ENCODE measurements at places on chromosomes 1 and 21. TPM values are rescaled to one million over a fixed set of nuclear protein-coding genes. Genes with fewer than 3 reads are reported as not detected.

DNA sequence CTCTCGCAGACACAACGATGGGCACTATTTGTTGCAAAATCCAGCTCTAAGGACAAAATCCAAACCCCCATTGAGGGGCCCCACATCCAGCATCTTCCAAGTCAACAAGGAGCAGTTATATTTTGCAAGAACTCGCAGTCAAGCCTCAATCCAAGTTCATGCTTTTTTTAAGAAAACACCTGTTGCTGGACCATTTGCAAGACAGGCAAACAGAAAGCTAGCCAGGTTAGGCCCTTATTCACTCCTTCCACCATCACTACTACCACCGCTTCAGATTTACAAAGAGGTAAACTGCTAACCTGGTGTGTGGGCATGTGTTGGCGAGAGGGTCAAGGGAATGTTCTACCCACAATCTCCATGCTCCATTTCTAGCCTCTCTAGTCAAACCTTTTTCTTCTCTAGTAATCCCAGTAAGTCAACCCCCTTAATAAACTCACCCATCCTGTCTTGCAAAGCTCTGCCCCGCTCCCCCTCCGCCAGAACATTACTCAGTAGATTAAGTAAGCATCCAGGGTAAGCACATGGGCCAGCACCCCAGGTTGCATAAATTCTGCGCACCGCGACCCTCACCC, 703 bp downstream of the ERI3 start:
- DNase-seq = no peak

Gene ST3GAL3
- 34.7 TPM for total RNA-seq

Gene TFF1
- not detected for total RNA-seq

DNA sequence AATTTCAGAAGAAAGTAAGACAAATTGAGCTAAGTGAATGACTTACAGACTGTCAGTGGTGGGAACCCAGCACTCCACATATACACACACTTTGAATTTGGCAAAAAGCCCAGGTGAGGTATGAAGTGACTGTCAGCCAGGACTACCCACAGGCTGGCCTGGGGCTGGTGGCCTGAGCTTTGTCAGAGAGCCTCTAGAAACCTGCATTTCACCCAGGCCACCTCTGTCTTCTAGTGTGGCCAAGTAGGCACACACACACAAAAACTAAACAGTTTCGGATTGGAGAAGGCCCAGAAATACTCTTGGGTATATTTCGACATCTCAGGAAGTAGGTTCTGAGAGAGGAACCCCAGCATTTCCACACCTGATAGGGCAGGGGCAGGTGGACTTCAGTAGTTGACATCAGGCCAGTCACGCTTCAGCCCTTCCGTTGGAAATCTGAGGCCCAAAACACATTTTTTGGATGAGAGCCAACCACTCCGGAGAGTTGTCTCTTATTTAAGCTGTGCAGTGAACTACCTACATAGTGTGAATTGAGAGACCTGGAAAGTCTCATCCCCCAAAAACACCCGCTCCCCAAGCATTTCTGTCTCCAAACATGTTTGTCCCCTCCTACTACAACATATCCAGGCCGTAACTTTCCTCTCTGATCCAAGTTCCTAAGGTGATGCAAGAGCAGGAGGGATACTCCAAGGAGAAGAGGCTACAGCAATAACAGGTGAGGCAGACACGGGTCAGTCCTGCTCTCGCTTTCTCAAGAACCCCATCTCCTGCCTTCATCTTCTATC, 167.2 kb upstream of the PROX1 start:
- DNase-seq = no peak

GRCh38 chr21:29164323-29164942, 34.0 kb downstream of the MAP3K7CL start:
- DNase-seq = no peak

- peak; percentile 85 for DNase-seq
Measured at GRCh38 chr1:31593770-31594632, 17.7 kb downstream of the TINAGL1 start.

DNA sequence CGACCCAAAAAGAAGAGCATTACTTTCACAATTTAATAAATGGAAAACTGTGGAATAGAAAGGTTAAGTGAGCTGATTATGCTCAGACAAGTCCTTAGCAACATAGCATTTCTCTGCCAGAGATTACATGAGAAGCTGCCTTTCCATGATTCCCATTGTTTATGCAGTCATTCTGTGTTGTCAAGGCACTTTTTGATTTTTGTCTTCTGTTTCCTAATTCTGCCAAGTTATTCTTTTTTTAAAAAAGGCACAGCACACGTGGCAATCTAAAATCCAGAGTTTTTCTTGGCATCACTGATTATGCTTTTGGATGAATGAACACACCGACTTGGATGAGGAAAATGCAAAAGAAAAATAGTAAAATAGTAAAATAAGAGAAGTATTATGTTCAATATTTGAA, 185.0 kb downstream of the RGS7 start:
- no peak for DNase-seq

DNA sequence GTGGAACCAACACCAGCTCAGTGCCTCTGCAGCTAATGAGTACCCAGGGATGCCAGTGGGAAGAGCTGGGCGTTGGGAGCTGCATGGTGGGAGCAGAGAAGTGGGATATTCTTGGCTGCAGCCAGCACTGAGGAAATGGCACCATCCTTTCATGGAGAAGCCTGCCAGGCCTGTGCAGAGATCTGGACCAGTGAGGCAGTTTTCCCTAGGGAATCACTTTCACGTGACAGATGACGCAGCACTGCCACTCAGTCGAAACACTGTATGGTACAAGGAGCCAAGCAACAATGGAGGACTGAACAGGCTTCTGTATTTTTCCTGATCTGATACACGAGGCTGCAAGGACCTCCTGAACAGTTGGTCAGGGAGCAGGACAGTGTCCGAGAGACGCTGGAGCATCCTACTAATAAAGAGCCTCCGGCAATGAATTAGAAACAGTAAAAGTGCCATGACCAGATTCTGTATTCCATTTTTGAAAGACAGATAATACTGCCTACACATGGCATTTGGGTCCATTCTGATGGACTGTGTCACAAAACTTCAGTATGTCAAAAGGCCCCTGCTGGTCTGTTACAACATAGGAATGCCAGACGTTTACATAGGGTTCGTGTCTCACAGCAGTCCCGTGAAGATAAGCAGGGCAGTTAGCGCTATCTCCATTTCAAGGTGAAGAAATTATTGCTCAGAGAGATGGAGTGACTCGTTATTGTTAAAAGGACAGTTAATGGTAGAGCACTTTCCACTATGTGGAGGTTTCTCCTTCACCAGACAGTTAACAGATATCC, 44.0 kb upstream of the LMO4 start:
- DNase-seq = no peak

Gene HSD3B2
- 5.4 TPM for total RNA-seq

GRCh38 chr1:237211540-237211939, 169.6 kb downstream of the RYR2 start:
- DNase-seq = no peak

GRCh38 chr1:168755800-168756418, 26.9 kb upstream of the DPT start:
- no peak for DNase-seq

Gene C1orf87
- not detected for total RNA-seq

Gene UBQLN4
- 64.9 TPM for total RNA-seq
